ENCODE measurements at places on chromosomes 2 and 18.

DNA sequence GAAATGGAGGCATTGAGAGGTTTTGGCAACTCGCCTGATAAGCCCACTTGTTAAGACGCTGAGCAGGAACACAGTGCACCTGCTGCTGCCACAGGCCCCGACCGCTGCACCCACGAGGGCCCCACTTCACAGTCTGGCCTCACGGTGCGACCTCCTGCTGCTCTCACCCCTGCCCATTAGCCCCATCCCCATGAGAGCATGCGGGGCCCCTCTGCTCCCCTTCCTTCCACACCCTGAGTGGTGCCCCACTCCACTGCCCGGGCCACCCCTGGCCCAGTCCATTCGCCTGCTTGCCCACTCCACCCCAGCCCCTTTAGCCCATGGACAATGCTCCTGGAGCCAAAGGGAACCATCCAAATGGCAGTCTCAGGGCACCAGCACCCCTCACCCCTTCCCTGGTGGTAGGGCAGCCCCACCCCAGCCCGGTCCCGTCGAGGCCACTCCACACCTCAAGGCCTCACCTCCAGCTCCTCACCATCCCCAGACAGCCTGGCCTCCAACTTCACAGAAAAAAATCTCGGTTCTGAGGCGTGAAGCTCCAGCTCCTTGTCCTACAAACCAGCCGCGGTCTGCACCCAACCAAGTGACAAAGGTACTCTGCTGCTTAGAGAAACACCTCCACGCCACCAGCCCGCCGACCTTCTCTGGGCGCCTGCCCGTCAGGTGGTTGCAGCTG is 6.7 kb upstream of the GPR55 start:
- DNase-seq, result no peak

DNA sequence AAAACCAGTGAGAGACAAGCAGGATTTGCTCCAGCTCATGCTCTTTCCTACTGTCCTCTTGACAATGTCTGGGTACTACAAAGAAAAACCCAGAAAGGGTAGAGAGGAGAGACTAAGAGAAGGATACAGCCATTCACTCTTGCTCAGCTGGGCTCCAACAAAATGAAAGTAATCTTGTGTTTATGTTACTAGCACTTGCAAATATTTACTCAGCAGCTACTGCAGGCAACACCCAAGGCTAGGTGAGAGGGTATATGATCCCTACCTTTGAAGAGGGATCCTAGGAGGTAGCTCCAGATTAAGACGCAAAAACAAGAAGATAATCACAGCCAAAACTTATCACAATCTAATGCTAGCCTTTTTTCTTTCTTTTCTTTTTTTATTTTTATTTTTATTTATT is 329.6 kb upstream of the ACVR2A start:
- DNase-seq, result no peak

DNA sequence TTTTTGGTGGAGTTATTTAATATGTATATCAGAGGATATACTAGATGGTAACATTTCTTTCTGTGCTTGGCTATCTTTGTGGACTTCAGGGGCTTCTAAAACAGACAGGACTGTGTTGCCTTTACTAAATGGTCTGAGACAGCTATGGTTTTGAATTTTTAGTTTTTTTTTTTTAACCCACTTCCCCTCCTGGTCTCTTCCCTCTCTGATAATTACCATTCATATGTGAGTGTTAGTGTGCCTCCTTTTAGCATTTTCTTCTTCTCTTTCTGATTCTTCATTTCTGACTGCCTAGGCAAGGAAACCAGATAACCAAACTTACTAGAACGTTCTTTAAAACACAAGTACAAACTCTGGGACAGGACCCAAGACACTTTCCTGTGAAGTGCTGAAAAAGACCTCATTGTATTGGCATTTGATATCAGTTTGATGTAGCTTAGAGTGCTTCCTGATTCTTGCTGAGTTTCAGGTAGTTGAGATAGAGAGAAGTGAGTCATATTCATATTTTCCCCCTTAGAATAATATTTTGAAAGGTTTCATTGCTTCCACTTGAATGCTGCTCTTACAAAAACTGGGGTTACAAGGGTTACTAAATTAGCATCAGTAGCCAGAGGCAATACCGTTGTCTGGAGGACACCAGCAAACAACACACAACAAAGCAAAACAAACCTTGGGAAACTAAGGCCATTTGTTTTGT is 52.7 kb downstream of the SMAD4 start:
- DNase-seq, result no peak

DNA sequence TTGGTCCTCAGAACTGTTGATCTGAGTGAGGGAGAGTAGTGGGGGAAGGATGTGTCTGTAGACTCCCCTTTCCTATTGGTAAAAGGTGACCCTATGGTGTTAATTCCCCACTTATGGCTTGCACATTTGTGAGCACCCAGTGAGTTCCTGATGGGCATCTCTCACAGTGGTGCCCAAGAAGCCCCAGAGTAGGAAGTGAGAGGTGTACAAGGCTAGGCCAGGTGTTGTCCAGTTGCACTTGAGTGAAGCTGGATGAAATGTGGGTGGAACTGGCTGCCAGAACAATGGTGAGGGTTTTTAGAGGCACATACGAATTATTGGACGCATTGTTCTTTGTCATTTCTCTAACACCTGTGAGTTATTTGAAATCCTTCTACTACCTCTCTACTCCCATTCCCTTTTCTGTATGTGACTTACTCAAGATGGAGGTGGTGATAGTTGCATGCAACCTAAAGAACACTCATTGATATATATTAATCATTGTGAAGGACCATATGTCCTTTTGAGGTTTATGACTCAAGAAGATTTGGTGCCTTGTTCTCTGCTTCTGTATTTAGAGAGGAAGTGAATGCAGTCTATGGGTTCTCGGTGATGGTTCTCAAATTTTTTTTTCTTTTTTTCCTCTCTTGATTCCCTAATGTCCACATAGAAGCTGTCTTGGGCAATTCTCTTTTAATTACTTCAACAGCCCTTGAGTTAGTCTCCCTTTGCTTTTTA is 162.7 kb downstream of the FSHR start:
- DNase-seq, result no peak

GRCh38 chr18:23134780-23135549 is at the start of gene CABLES1:
CABLES1 (plus strand) TSS chr18:23135485; CDS start chr18:23135763, 278 bp downstream.
- DNase-seq, result no peak

GRCh38 chr2:9462886-9463697 is 11.3 kb upstream of the IAH1 start:
- no peak for DNase-seq
